ENCODE measurements at places on chromosomes 7 and 10.

GRCh38 chr10:123996302-123996701 is 97.1 kb downstream of the CHST15 start:
- no peak for DNase-seq

DNA sequence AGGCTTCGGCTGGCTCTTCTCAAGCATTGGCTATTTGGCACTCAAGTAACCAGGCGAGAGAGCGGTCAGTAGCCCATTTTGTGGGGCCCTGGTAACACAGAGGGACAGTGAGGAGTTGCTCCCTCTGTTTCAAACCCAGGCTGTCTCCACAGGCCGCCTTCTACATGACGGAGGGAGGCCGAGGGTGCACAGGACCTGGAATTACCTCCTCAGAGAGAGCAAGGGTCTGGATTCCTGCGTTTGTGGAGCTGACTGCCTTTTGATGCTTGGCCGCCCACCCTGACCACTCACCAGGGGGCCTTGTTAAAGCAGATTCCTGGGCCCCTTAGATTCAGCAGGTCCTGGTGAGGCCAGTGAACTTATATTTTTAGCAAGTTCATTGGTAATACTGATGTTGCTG is 12.3 kb downstream of the UPP1 start:
- DNase-seq, result no peak

DNA sequence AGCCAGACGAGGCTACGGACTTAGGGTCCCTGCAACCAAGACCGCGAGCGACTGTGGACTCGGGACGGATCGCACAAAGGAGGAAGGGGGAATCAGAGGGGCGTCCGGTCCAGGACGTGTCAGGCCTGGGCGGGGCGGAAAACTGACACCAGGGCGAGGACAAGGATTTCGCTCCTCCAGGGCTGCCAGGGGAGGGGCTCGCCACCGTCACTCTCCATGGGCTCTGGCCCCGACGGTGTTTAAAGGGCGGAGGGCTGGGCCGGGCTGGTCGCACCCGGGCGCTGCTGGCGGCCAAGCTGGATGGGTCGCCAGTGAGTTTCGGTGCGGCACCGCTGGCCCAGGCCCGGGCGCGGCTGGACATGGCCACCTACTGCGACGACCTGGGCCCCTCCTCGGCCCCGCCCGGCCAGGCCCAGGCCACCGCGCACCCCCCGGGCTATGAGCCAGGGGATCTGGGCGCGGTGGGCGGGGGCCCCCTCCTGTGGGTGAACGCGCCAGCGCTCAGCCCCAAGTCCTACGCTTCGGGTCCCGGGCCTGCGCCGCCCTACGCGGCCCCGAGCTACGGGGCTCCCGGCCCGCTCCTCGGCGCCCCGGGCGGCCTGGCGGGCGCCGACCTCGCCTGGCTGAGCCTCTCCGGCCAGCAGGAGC is at the start of gene FOXI2:
Gene FOXI2 (plus strand): TSS at position 271 of the 648 bp plus-strand sequence. CDS start 89 bp downstream, at position 360.
- no peak for DNase-seq

GRCh38 chr7:7276161-7276560 is 93.8 kb downstream of the C1GALT1 start:
- no peak for DNase-seq

- no peak for DNase-seq
These were observed 96.2 kb upstream of the TMEM72 start for GRCh38 chr10:44814929-44815328.

DNA sequence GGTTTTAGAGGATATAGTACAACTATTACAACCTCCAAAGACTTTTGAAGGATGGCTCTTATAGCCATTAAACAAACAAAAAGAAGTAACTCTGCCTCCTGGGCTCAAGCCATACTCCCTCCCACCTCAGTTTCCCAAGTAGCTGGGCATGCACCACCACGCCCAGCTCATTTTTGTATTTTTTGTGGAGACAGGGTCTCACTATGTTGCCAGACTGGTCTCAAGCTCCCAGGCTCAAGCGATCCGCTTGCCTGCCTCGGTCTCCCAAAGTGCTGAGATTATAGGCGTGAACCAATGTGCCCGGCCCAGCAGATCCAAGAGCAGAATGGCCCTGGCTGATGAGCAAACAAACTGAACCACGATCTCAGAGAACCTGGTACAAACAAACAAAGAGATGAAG is 16.0 kb downstream of the NANOS1 start:
- DNase-seq, result no peak

DNA sequence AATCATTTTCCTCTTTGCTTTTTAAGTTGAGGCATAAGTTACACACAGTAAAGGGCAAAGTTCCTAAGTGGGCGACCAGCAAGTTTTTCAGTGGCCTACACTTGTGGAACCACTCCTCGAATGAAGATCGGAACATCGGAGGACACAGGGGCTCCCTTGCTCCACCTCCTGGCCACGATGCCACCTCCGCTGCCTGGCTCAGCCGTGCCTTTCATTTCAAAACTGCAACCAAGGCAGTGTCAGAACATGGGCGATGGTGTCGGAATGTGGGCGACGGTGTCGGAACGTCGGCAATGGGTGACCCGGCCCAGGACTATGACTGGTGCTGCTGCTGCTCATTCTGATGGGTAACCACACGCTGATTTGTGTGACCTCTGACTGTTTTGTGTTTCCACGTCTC is 9.6 kb upstream of the VIPR2 start:
- no peak for DNase-seq

GRCh38 chr7:148050492-148051158 is 539.9 kb upstream of the C7orf33 start:
- no peak for DNase-seq

DNA sequence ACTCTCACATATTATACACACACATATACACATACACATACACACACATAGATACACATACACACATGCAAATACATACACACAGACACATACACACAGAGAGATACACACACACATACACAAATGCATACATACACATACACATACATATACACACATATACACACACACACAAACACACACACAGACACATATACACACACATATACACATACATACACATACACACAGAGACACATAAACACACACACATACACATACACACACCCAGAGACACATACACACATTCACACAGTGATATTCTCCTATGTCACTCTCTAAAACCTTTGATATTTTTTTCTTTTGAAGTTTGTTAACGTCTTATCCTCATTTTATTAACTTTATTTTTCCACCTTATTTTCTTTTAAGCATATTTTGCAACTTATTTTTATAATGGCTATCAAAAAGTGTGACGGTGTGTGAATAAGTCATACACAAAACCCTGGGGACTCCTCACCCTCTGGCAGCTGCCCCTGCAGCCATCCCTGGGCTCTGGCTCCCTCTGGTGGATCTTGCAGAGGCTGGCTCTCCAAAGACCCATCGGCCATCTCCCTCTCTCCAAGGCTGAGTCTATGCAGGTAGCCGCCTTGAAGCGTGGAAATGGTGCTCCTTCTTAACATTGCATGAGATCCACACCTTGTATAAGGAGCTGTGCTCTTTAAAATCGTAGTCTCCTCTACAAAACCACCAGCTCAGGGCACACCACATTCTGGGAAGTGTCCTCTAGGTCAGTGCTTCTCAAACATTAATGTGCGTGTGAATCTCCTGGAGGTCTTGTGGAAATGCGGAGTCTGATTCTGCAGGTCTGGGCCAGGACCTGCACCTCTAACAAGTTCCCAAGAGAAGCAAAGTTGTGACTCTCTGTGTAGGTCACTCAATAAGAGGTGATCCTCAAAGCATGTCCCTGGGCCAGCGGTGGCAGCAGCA is 4.1 kb upstream of the C10orf120 start:
- DNase-seq, result peak; percentile 70

- no peak for DNase-seq
These were observed 4.0 kb downstream of the GNGT1 start for GRCh38 chr7:93910076-93910994.

DNA sequence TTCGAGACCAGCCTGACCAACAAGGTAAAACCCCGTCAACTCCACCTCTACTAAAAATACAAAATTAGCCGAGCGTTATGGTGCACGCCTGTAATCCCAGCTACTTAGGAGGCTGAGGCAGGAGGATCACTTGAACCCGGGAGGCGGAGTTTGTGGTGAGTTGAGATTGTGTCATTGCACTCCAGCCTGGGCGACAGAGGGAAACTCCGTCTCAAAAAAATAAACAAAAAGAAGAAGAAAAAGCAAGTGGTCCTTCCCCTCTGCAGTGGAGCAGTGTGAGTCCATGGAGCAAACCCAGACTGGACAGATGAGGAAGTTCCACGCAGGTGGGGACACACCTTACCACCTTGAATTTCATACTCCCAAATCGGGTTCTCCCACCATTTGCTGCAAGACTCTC is 13.1 kb upstream of the SERPINE1 start:
- no peak for DNase-seq

DNA sequence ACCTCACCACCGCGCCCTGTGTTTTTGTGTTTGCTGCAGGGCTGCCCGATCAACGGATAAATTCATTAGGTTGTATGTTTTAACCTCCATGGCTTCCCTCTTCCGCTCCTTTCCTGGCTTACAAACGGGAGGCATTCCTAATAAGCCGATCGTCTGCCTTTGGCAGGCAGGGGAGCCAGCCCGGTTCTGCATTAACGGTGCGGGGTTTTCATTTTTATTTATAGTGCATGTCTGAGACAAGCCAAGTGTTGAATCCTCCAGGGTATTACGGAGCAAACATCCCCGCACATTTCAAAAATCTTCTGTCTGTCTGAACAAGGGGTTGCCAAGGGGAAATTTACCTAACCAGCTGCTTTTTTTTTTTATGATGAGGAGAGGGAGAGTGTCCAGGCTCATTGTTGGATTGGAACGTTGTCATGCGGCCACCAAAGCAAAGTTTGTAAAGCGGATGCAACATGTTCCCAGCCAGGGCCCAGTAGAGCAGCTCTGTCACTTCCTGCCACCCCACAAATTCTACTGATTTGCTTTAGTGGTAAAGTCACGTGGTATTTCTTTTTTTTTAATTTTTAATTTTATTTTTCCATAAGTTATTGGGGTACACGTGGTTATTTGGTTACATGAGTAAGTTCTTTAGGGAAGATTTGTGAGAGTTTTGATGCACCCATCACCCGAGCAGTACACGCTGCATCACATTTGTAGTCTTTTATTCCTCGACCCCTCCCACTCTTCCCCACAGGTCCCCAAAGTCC is 92.3 kb upstream of the BAIAP2L1 start:
- DNase-seq, result no peak

DNA sequence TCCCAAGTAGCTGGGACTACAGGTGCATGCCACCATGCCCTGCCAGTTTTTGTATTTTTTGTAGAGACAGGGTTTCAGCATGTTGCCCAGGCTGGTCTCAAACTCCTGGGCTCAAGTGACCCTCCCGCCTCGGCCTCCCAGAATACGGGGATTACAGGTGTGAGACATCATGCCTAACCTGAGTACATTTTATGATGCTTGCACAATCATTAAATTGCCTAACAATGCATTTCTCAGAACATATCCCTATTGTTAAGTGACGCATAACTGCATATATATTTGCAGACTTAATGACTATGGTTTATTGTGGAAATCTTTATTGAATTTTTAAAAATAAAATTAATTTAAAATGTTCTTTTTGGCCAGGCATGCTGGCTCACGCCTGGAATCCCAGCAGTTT is 30.7 kb downstream of the INA start:
- no peak for DNase-seq

GRCh38 chr10:31883397-31883796 is 45.2 kb downstream of the ARHGAP12 start:
- no peak for DNase-seq

DNA sequence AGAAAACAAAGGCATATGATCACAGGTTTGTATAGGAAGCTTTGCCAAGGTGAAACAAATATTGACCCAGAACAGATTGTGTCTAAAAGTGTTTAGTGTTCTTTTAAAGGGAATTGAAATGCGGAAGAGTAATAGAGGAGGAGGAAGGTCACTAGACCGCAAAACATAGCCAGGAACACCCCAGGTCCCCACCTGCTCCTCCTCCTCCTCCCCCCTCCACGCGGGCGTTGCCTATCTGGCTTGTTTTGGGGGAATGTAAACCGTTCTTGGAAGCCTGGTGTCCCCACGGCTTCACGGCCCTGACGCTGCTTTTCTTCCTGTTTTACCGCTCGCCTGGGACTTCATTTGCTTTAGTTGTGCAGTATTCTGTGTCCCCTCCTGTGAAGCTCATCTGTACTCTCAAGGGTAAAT is 81.0 kb upstream of the PFKP start:
- DNase-seq, result no peak

- DNase-seq, result no peak
These were observed 100.6 kb downstream of the OAT start for GRCh38 chr10:124318076-124318475.

DNA sequence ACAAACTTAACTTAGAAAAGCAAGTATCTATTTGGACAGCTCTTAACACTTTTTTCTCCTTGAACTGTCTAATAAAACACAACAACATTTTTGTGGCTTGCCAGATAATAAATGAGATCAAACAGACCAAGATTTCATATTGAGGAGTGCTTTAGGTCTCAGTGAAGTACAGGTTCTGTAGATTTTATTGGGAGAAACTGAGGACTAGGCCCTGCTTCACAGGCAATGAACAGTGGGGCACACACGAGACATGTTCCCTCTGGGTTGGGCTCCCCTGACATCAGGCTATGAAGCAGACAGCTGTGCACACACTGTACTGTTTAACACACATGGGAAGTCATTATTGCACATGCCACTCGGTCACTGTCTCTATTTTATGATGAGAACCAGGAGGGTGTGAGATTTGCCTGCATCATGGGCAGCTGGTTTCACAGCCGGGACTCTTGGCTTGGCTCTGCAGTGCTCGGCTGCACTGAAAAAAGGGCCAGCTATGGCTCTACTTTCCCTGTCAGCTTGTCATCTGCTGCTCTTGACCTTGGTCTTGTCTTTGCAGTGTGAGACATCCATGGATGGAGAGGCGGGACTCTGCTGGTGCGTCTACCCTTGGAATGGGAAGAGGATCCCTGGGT is 4.2 kb downstream of the IGFBP1 start:
- DNase-seq, result no peak

DNA sequence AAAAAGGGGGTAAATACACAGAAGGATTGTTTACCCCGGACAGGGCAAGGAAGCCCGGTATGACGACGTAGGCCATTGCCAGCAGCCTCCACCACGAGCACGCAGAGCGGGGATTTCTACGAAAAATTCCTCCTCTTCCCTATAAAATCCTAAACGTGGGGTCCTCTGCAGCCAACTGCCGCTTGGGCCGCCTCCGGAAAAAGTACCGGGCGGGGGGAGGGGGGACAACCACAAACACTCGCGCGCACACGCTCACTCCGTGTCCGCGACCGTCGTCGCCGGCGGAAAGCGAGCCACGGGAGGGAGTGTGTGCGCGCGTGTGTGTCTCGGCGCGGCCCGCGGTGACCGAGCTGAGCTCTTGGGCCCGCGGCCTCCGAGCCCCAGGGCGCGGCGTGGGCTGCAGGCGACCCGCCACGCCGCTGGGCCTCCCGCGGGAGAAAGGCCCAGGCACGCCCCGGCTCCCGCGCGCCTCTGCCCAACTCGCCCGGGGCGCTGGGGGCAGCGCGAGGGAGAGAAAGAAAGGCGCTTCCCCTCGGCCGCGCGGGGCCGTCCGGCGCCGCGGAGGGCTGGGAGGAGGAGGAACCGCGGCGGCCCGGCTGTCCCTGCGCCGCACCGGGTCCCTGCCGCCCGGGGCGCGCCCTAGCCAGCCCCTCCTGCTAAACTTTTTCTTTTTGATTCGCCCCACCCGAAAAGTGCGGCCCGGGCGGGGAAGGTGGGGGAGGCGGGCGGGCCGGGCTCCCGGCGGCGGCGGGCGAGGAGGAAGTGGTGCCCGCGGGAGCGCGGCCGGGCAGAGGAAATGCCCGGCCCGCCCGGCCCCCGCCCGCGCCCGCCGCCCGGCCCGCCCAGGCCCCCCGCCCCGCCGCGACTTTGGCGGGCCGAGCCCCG is 1.5 kb downstream of the CTBP2 start:
- peak; percentile 63 for DNase-seq

All from A673 (cell line).